ENCODE measurements at places on chromosomes 1 and 21. TPM values are rescaled to one million over a fixed set of nuclear protein-coding genes. Genes with fewer than 3 reads are reported as not detected.
A peak's percentile ranks its signal among the peaks of the same experiment; 100 is the strongest.

- no peak for DNase-seq
Observed at GRCh38 chr1:163824490-163824889, 502.7 kb downstream of the NUF2 start.

GRCh38 chr1:221998781-221999180 is 256.9 kb upstream of the DUSP10 start:
- DNase-seq: no peak

DNA sequence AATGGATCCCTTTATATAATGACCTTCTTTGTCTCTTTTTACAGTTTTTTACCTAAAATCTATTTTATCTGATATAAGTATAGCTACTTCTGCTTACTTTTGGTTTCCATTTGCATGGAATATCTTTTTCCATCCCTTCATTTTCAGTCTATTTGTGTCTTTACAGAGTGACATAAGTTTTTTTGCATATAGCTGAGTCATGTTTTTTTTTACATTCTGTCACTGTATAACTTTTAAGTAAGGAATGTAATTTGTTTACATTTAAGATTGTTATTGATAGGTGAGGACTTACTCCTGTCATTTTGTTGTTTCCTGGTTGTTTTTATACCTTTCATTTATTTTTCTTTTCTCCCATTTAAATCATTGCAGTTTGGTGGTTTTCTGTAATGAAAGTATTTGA is 402.7 kb upstream of the ADGRL2 start:
- no peak for DNase-seq

GRCh38 chr1:32992489-32993323 is 28.1 kb upstream of the RNF19B start:
- peak; percentile 92 for DNase-seq

GRCh38 chr1:32291708-32292538 is at the start of gene HDAC1:
TSS of gene HDAC1 (plus strand) at chr1:32292083. CDS start at chr1:32292170, 87 bp downstream.
- DNase-seq: peak; percentile 97

- no peak for DNase-seq
Observed at GRCh38 chr21:45415188-45415942, 10.4 kb downstream of the COL18A1 start.

DNA sequence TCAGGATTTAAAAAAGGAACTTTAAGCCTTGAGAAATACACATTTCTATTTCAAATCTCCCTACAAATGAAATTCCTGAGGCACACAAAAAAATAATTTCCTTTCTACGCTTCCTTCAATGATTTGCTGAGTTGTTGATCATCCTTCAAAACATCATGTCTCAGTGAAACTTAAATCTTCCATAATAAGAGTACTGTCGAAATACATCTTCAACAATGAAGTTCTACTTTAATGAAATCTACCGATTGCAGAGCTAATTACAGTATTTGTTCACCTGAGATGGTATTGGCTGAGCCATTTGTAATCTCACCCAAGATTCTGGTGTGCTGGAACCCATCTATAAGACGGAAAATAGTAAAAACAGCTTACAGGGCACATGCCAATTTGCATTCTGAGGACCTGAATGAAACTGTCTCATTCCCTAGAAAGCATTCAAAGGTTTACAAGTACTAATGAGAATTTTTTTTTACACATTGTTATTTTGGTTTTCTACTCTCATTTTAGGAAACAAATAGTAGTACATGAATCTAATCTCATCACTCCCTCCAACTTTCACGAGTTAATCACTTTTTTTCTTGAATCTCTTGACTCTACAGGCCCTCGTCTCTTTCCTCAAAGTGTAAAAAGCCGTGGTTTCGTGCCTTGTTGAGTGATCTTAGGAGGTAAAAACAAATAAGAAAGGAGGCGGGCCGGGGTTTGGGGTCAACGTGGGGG is 1.1 kb downstream of the CHML start:
- no peak for DNase-seq

- DNase-seq: peak; percentile 17
Observed at GRCh38 chr21:42337276-42337675, 13.5 kb downstream of the TFF2 start.

GRCh38 chr1:226474443-226475141 is 66.7 kb upstream of the PARP1 start:
- DNase-seq: no peak

DNA sequence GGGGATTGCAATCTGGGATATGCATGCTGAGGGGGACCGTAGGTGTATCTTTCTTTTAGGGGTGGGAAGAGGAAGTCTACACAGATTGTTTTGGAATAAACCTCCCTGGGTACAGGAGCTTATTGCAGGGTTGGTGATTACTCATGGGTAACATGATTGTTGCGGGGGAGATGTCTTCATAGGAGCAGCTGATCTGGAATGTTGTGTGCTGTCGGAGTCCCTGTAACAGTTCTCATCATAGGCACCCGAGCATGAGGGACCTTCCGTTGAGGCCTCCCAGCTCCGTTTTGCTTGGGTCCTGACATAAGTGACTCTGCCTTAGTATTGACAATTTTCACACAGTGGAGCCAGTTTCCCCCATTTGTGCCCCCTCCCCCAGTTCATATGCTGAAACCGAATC is 4.2 kb upstream of the PRXL2B start:
- no peak for DNase-seq

GRCh38 chr1:32341186-32341757 is 5.2 kb upstream of the MARCKSL1 start:
- no peak for DNase-seq

- DNase-seq: no peak
Observed at GRCh38 chr1:170168265-170168664, 22.5 kb downstream of the NTMT2 start.

- DNase-seq: no peak
Observed at GRCh38 chr1:41794031-41794430, 124.7 kb downstream of the HIVEP3 start.

DNA sequence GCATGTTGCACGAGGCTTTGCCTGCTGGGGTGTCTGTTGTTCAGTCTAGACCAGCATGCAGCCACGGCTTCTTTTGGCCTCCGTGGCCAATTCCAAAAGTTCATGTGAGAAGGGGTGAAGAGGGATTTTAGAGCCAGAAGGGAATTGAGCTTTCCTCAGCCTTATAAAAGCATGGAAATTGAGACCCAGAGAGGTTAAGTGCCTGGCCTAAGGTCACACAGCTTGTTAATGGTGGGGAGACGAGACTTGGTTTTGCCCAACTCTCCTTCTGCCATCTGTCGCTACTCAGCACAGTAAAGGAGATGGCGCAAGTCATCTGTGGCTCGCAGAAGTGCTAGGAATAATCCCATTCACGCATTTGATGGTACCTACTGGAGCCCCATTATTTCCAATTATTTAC is 25.7 kb downstream of the ZBTB18 start:
- no peak for DNase-seq

DNA sequence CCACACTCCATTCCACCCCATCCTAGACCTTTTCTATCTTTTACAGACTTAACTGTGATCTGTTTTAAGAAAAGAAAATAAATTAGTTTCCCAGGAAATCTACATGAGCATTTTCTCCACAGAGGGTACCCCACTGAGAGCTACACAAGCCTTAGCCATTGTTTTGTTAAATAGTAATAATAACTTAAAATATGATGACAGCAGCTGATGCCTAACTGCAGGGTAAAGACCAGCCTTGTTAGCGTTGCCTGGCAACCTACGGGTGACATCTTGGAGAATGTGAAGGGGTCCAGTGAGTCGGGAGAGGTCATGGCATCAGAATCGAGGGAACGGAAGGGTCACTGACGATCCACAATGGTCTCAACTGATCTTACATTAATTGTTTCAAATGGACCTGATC is 233.2 kb upstream of the PBX1 start:
- DNase-seq: no peak

GRCh38 chr1:938711-939489 is 15.2 kb downstream of the SAMD11 start:
- DNase-seq: no peak

The HSD11B1 gene
- total RNA-seq: not detected

The ZMPSTE24 gene
- 43.4 TPM for total RNA-seq

The C1orf122 gene
- 55.0 TPM for total RNA-seq

The KCNK2 gene
- total RNA-seq: not detected
